SK-N-DZ (cell line): ENCODE measurements at places on chromosomes 3 and 15.

GRCh38 chr3:185572183-185572582 is 13.9 kb upstream of the SENP2 start:
- DNase-seq = no peak

- no peak for DNase-seq
Measured at GRCh38 chr15:39783244-39783820, 691 bp upstream of the FSIP1 start.

DNA sequence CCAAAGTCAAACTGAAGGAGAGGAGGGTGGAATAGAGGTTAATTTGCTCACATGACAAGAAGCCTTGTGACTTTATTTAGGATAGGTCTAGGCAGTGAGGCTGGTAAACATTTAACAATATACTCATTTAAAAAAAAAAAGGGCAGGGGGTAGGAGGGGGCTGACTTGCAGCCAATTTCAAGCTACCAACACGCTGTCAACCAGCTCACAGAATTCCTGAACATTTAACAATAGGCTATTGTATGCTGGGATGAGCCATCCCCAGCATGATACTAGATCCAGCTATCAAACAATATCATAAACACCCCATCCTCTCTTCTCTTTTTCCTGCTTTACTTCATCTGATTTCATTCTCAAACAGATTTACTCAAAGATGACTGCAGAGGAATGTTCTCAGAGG is 1096.3 kb upstream of the CFAP20DC start:
- DNase-seq = no peak

DNA sequence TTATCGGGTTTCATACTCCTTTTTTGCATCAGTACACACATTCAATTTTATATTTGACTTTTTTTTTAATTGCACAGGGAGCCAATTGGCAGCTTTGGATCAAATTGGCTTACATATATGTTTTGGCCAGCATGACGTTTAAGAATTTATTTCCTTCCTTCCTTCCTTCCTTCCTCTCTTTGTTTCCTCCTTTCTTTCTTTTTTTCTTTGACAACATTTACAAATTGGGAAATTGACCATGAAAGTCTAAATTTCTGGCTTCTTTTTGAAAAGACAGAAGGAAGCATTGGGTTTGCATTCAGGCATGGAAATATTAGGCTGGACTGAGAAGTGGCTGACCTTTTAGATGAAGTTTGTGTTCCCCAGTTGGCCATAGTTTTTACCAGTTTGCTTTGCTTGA is 103.4 kb upstream of the IGSF10 start:
- no peak for DNase-seq

DNA sequence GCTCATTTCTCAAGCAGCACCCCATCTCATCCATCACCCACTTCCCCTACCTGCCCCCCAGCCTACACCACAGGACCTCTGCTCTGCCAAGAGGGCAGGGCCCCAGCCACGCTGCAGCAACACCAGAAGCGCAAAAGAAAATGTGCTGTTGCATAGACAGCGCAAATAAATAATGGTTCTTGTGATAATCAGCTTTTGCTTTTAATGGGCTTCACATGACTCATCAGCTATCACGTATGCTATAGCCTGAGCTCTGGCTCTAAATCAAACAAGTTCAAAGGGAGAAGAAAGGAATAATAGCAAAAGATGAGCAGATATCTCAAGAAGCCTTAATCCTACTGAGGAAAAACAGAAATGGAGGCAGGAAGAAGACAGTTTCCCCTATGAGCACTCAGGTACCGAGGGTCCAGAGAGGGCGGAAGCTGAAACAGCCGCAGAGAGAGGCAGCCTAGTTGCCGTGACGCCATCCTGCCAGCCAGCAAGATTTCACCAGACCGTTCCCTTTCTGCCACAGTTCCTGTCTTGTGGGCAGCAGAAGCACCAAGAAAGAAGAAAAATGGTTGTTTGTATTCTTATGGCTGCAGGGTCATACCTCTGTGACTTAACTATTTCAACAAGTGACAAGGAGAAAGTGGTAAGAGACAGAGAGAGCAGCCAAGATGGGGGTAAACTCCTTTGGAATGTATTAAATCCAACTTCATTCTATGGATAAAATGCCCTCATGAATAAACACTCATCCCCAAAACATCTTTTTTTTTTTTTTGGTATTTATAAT is 22.0 kb downstream of the RAB27A start:
- DNase-seq = no peak

DNA sequence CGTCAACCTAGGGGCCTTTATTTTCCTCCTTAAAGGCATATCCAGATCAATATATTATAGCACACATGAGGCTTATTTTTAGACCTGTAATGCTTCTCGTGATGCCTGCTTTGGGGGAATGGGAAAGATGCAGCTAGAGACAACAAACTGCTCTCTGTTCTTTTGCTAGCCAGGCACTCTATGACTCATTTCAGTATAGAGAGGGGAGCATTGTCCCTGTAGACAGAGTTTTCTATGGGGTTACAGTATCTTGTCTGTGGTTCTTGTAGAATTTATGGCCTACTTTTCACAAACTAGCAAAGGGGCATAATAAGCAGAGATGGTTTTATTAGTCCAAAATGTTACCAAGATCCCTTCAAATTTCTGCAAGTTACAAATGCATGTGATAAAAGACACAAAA is 305.6 kb downstream of the LSAMP start:
- DNase-seq = no peak

DNA sequence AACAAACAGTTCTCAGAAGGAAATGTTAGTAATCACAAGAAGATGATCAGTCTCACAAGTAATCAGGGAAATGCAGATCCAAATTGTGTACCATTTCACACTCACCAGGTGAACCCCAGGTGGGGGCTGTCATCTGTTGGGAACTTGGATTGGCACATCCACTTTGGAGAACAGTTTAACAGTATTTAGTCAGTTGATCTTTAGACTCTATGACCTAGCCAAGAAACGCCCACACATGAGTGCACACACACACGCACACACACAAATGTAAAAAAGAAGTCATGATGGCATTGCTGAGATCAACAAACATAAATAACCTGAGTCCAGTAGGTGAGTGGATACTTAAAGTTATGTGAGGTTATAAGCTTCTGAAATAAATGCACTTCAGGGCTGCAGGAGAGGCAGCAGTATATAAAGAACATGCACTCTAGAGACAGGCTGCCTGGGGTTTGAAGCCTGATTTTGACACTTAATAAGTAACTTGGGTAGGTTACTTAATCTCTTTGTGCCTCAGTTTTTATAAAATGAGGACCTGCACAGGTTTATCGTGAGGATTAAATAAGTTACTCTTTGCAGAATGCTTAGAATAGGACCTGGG is 17.7 kb downstream of the ACVR2B start:
- DNase-seq = no peak

DNA sequence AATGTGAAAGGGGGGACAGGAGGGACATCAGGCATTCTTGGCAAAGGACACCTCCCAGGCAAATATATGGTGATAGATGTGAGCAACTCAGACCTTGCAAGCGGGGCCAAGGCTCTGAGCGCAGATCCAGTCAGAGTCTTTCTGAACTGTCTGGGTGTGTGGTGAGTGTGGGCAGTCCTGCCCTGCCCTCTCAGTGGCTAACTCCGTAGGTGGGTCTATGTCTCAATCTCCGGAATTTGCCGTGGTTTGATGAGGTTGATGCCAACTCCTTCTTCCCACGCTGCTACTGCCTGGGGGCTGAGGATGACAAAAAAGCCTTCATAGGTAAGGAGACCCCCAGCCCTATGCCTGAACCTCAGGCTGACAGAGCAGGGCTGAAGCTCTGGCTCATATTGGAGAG is 7.4 kb downstream of the TTLL3 start:
- DNase-seq = no peak

DNA sequence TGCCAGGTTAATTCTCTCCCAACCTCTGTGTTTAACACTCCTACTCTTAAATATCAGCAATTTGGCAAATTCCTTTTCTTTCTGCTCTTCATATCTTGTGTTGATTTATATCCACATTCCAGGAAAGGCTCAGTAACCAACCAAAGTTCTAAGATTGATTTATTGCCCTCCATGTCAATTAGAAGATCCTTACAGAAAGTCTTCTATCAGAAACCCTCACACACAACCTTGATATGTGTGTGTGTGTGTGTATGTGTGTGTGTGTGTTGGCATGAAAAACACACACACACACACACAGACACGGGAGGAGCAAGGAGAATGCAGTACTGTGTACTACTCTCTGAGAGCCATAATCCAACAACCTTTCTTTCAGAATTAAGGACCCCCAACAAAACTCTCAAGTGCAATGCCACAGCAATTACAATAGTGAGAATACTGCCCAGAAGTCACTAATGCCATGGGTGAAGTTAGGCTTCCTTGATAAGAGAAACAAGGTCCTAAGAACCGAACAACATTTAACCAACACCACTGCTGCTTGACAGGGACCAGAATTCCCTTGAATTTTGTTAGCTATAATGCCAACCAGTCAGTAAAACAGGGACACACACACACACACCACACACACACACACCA is 1.1 kb downstream of the LSAMP start:
- DNase-seq = peak; percentile 8

GRCh38 chr15:77642793-77643430 is 10.2 kb upstream of the LINGO1 start:
- no peak for DNase-seq

DNA sequence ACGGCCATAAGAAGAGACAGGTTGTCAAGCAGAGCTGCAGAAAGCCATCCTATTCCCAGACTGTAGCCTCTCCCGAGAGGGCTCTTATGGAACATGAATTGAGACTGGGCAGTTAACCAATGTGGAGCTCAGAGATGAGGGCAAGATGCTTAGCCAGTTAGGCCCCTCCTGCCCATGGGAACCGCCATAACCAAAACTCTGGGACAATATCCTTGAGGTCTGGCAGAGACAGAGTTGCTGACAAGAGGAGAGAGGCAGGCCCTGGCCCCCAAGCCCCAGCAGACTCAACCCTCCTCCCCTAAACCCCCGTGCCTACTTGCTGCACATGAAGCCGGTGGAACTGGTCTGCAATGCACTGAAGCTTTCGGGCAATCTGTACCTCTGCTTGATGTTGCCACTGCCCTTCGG is 4.8 kb downstream of the BMF start:
- DNase-seq = no peak

- no peak for DNase-seq
Measured at GRCh38 chr3:108088146-108088545, 2.7 kb downstream of the CD47 start.

DNA sequence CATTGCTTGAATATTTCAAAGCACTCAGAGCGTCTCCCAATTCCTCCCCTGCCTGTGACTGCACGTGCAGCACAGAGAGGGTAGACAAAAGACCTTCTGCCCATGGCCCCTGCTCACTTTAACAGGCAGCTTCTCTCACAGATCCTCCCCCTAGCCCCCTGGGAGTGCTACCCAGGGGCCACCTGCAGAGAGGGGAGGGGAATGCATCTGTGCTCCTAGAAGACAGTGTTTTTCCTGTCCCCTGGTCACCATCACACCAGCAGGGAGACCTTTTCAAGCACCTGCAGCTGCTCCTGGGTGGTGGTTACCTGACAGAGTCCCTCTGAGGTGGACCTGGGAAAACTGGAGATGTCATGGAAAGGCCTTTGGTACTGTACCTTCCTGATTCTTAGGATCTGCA is 56.7 kb upstream of the PRR23C start:
- DNase-seq = no peak

DNA sequence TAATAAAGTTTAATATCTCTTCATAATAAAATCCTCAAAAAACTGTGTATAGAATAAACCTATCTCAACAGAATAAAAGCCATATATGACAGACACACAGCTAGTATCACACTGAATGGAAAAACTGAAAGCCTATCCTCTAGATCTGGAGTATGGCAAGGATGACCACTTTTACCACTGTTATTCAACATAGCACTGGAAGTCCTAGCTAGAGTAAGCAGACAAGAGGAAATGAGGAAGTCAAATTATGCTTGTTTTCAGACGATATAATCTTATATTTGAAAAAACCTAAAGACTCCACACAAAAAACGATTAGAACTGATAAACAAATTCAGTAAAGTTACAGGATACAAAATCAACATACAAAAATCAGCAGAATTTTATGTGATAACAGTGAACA is 57.4 kb upstream of the DIPK2A start:
- no peak for DNase-seq

- peak; percentile 57 for DNase-seq
Measured at GRCh38 chr3:8972639-8973038, 9.4 kb upstream of the RAD18 start.

DNA sequence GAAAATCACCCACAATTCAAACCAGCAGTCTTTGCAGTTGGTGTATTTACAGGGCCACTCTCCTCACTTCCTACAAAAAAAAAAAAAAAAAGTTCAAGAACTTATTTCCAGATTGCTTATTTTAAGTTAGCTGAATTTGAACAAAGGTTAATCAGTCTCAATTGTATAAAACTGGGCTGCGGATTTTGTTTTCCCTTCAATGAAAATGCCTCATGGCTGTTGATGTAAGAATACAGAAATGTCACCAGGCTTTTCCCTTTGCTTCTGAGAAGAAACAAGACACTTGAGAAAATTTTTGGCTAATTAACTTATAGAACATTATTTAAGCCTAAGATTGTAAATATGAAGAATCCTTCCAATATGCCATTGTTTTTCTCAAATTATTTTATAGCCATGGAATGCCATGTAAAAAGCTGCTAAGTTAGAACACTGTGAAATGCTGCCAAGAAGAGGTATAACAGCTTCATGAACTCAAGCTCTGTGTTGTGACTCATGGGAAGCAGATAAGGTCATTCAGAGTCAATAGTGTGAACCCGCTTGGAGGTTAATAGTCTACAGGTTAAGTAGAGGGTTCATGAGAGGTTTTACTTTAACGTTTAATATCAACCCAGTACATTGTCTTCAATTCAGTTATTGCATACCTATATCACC is 84.3 kb upstream of the ABI3BP start:
- no peak for DNase-seq
